MCF 10A (cell line): ENCODE measurements at places on chromosomes 5 and 9. TPM values are rescaled to one million over a fixed set of nuclear protein-coding genes. Genes with fewer than 3 reads are reported as not detected.

DNA sequence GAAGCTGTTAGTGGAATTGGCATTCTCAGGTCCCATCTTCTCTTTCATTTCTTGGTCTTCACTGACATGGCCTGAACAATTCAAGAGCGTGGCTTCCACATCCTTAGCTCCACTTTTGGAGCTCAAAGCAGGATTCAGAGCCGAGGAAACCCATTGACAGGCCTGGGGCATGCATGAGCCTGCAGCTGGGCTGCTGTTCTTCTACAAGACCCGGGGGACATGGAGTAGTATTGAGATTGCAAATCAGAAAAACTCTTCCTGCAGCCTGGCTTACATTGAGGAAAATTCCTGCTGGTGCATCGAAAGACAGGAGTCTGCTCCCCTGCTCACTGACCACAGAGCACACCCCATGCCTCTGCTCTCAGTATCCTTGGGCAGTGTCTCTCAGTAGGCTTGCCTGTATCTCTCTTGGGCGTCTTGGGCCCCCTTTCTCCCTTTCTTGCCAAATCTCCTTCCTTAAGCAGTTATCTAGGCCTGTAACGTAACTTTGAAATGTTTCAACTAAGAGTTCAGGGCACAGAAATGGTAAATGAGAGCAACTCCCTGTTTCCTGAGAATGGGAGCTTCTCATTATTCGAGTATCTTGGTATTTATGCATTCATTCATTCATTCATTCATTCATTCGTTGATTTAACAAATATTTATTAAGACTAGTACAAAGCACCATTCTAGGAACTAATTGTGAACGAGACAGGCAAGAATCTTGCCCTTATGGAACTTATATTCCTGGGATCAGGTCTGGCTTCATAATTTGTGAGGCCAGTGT, 603.6 kb upstream of the CLINT1 start:
- no peak for DNase-seq

DNA sequence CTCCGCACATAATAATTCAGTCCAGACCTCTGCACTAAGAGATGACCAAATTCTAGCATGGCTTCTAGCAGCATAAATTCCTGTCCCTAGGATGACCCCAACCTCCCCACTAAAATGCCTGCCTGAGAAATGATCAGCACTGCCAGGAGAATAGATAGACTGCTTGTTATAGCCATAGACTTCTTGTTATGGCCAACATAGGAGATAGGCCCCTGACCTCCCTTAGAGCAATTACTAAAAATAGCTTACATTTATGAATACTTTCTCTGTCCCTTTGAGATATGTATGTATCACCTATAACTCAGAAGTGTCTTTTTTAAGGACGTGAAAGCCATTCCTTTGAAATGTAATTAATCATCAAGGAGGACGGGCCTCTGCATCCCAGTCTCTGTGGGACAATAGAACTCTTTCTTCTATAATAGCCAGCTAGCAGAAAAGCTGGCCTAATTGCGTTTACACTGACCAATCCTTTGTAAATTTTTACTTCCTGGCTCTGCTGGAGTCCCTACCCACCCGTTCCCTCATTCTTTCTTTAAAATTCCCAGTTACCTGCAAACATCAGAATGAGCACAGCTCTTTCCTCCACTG, 1002.7 kb downstream of the CDH18 start:
- DNase-seq = no peak

DNA sequence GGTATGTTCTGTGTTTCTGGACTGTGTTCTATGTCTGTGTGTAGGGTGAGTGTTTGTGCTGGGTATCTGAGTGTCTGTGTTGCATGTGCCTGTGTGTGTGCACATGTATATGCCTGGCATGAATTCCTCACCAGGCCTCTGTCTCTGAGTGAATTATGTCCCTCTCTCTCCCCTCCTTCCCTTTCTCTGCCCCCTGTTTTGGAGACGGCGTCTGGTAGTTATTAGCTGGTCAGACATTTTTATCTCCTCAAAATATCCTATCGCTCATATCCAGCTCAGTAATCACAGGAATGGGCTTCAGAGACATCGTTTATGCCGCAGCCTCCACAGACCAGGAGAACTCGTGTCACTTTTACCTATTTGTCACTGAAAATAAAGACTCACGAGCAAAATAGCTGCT, 483.2 kb upstream of the BRINP1 start:
- no peak for DNase-seq

DNA sequence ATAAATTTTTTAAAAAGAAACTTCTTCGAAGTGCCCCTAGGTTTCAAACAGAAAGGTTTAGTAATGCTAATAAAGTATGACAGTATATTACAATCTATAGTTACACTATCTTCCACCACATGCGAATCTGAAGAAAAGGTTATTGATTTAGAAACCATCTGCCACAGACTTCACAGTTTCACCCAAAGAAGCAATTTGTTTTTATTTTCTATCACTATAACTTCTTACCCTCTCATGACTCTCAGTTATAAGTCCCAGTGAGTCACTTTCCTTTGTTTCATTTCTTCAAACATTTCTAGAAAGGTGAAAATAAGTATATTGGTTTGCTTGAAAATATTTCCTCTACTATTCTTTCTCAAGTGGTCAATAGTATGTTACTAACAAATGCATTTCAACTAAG, 93.6 kb downstream of the MCTP1 start:
- DNase-seq = no peak

GRCh38 chr5:5044247-5044840, 95.8 kb upstream of the ADAMTS16 start:
- no peak for DNase-seq

The RFK gene
- 22.6 and 27.0 TPM in 2 replicates for total RNA-seq

DNA sequence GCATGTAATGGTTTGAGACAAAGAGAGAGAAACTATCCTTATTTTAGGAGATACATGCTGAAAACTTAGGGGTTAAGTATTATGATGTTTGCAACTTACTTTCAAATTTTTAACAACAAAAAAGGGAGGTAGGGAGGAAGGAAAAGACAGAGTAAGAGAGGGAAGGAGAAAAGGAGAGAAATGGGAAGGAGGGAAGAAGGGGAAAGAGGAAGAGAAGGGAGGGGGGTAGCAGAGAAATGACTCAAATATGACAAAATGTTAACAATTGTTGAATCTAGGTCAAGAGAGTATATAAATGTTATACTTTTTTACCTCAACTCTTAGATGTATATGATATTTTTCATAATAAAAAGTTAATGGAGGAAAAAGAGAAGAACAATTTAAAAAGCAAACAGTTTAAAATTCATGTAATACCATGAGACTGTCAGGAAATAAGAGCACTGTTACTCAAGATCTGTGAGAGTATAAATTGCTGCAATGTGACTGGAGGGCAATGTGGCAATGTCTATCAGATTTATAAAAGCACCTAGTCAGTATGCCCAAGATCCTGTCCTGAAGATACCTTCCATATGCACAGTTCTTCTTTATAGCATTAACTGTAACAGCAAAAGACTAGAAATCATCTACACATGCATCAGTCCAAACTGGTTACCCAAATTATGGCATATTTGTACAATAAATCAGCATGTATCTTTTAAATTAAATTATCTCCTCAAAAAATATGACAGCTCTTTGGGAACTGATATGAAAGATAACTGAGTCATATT, 16.3 kb downstream of the FBXW11 start:
- peak; percentile 69 for DNase-seq

DNA sequence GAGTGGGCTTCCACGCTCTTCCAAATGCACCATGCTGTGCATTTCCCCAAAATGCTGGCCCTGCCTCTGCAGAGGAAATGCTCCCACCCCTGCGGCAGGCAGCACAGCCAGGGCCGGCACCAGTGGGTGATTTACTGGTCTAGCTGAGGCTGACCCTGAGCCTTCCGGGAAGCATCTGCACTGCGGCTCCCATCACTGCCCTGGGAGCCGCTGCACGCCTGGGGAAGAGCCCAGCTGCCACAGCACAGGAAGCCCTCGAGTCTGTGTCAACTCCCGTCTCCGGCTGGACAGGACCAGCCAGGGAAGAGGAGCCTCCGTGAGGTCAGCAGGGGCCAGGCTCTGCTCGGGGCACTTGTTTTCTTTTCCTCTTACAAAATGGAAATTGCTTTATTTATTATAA, 25.1 kb upstream of the EEIG1 start:
- no peak for DNase-seq

GRCh38 chr5:90381213-90381929, 28.2 kb downstream of the CETN3 start:
- DNase-seq = no peak

The CFAP77 gene
- not detected in 2 replicates for total RNA-seq

The NME5 gene
- total RNA-seq = 1.0 TPM in 1 of 2 replicates, not detected in the other

The PTGES gene
- total RNA-seq = 74.0 and 96.6 TPM in 2 replicates

GRCh38 chr5:136061630-136062365, 33.0 kb downstream of the TGFBI start:
- DNase-seq = no peak
